Ureter (tissue), 1 donor: ENCODE measurements at places on chromosomes 6 and 20. TPM values are rescaled to one million over a fixed set of nuclear protein-coding genes. Genes with fewer than 3 reads are reported as not detected.

The KCNQ2 gene
- total RNA-seq = not detected

The LY6G5C gene
- total RNA-seq = 3.0 TPM

The EEF1A2 gene
- total RNA-seq = 20.2 TPM

The ALDH8A1 gene
- total RNA-seq = 1.3 TPM

- DNase-seq = no peak
Measured at GRCh38 chr6:4299476-4299875, 164.1 kb upstream of the ECI2 start.

DNA sequence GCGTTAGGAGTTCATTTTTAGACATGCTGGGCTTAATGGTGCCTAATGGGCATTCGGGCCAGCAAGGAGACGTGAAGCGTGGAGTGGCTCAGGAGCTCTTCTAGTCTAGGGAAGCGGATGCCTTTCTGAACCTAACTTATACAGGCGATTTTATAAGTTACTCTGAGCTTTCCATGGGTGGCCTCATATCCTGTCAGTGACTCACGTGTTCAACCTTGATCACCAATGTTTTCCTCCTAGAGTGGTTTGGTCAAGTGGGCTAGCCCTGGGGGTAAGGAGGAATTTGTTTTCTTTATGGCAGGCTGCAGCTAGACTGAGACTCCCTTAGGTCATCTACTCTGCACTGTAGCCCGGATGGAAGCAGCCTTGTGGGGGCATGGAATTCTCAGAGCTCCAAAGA, 52.1 kb downstream of the PLAGL1 start:
- DNase-seq = no peak

DNA sequence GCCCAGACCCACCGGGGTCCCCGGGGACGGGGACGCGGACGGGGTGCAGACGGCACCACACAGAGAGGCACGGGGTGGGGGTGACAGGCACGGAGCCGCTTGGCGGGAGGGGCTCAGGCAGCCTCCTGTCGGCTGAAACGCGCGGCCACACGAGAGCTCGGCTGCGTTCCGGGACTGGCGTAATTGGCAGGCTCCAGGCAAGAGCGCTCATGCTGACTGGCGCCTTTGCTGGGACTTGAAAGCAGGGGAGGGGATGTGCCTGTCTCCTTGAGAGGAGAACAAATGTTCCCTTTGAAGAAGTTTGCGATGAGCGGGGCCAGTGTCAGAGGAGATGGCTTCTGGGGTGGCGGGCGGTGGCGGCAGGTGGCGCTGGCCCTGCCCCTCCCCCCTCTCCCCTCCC, 25.8 kb downstream of the BHLHE23 start:
- DNase-seq = no peak

DNA sequence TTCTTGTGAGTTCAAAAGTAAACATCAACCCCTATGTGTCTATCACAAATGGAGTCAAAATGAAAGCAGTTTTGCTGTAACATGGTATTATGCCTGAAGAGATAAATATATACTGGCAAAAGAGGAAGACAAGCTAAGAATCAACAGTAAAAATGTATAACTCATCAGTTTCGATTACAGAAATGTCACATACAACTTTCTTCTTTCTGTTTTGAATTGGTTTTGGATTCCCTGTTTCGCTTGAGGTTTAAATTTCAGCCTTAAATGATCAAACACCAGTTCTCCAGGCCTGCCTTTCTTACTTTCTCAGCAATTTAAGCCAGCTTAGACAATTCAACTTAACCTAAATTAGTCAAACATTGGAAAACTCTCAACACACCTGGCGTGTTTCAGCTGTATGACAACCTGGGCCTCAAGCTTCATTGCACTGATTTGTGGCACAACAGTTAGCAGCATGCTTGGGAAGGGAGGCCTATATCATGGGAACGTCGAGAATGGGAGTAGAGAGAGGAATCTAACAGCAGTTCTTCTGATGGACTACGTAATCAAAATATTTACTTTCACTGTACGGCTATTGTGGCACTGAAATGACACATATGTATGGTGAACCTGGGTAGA, 51.9 kb upstream of the MARCKS start:
- DNase-seq = no peak

DNA sequence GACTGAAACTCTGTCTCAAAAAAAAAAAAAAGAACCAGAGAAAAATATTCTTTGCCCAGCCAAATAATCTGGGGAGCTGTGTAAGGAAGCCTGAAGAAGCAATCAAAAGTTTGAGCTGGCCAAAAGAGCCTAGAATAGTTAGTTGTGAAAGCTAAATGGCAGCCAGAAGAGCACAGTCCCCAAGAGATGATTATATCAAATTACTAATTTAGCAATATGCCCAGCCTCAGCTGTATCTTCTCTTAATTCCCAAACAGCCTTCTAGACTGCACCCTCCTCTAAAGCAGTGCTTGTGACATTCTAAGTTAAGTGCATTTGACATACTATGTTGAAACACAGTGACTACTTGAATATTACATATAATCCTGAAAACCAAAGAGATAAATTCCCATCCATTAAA, 38.9 kb downstream of the CDK19 start:
- no peak for DNase-seq

GRCh38 chr20:35018590-35019371, 63.1 kb downstream of the MYH7B start:
- peak; percentile 32 for DNase-seq

DNA sequence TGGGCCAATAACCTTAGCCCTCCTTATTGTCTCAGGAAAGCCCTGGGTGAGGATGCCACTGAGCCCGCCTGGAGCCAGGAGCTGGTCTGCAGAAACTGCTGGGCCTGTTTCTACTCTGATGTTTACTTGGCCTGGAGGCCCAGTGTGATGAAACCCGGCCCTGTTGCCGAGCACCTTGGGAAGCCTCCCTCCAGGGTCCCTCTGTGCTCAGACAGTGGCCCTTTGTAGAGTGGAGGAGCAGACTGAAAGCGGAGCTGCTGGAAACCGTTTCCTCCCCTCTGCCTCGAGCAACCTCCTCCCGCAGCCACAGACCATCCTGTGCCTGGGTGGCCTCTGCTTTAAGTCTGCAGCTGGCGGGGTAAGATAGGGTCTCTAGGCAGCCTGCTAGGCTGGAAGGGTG, 84.1 kb upstream of the EPB41L1 start:
- no peak for DNase-seq

DNA sequence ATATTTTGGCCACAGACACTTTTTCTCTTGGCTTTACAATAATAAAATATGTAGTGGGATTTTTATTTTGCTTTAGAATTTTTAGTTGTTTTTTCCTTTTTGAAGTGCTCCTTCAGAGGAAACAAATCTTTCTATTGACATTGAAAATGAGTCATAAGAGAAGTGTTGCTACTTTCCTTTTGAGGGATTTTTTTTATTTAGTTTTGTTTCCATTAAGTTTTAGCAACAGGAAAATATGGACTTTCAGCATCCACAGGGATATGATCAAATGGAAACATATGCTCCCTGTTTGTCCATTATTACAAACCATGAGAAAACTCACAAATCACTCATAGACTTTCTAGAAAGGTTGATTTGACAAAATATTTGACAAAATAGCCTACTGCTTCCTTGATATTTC, 65.3 kb upstream of the BMP2 start:
- DNase-seq = no peak

DNA sequence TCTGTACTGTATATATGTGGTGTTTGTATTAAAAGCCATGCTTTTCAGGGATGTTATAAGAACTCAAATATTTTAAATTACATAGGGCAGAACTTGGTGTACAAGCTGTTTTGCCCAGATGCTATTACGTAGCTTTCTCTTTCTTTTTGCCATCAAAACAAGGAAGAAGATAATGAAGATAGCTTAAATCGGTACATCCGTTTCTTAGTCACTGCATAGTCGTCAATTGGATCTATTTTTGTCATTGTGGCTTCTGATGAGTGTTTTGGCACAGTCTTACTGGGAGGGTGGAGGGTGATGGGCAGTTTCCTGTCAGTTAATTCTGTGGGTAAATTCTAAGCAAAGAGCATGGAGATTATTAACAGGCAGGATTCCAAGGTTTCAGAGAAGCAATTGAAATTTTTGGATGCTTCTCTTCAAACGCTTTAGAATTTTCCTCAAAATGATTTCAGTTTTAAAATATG, 649.1 kb upstream of the GJE1 start:
- DNase-seq = no peak

DNA sequence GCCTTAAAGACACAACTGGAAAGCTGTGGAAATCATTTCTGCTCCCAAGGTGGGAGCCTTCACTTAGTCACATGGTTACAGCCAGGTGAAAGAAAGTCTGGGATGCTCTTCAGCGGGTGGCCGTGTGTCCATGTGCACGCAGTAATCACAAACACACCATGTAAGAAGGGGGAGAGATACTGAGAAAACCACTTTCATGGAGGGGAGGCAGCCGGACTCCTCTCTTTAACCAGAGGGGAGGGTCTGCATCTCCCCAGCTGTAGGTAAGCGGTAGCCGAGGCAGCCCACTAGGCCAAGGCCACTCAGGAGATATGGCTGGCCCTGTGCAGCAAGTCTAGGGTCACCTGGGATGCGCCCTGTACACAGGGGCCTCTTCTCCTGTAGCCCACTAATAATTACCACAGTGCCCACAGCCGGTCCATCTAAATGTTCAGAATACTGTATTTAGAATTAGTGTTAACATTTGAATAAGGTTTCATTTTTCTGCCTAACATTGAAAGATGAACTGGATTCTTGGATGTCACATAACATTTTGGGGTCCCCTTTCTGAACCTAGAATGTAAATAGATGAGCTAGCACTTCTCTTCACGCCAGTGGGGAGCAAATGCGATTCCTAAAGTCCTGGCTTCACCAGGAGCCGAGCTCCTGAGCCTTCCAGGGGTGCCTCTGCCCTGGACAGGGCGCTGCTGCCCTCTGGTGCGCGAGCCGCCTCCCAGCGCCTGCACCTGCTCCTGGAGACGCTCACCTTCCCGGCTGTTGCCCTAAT, 15.9 kb downstream of the GPR31 start:
- no peak for DNase-seq

- no peak for DNase-seq
Measured at GRCh38 chr20:50373674-50374286, 136.4 kb upstream of the PTPN1 start.
